ENCODE measurements at places on chromosomes 7 and 10. TPM values are rescaled to one million over a fixed set of nuclear protein-coding genes. Genes with fewer than 3 reads are reported as not detected.

The CALCR gene
- not detected for total RNA-seq

DNA sequence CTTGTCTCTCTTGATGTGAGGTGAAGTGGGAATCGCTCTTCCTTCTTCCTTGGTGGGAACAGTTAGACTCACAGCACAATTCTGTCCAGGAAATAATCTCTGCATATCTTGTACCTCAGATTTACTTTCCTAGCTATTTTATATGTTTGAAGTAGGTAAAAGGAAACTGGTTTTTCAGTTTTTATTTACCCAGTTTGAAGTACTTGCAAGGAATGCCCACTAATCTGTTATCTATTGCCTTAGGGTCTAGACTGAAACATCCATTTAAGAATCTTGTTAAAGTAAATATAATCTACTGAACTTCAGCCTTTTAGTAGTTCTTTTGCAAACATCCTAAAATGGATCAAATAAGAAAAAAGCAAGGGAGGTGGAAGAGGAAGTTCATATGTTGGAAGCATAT lies 229.8 kb downstream of the KCND2 start:
- no peaks in the 10 kb centered on the region for H3K4me1 ChIP-seq
- H3K27ac ChIP-seq, result no peak overlapping the region
- H3K27me3 ChIP-seq, result no peaks in the 10 kb centered on the region
- H3K36me3 ChIP-seq, result no peaks in the 10 kb centered on the region

The TEX47 gene
- total RNA-seq, result not detected

GRCh38 chr10:49602380-49603023 lies 7.6 kb upstream of the SLC18A3 start:
- DNase-seq, result peak; percentile 16
- H3K27ac ChIP-seq, result no peak overlapping the region
- no peaks in the 10 kb centered on the region for H3K36me3 ChIP-seq
- no peak overlapping the region for H3K4me3 ChIP-seq
- H3K27me3 ChIP-seq, result peaks cover 25% of the 10 kb centered on the region
- no peaks in the 10 kb centered on the region for H3K4me1 ChIP-seq

GRCh38 chr7:75995052-75995471 lies 667 bp upstream of the TMEM120A start:
- peak overlapping the region; percentile 99 for H3K4me3 ChIP-seq
- no peak for DNase-seq
- H3K4me1 ChIP-seq, result peaks cover 13% of the 10 kb centered on the region
- H3K36me3 ChIP-seq, result no peaks in the 10 kb centered on the region

The GDF2 gene
- total RNA-seq, result not detected

The GRM3 gene
- total RNA-seq, result not detected

The POLR1F gene
- total RNA-seq, result 11.5 TPM

DNA sequence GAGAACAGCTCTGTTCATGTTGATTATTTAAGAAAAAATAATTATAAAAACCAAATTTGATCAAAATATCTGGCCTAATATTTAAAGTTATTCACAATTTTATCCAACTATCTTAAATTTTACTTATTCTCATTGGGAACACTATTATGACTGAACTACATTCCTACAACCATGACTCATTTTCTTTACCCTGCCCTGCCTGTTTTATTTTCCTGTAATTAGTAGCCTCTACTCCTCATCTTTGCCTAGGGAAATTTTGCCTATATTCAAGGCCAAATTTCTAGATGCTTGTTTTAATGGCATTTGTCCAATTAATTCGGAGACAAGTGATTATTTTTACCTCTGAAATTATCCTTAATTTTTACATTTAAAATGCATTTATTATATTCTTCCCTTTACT lies 289.7 kb upstream of the TMEM229A start:
- H3K4me3 ChIP-seq, result no peak overlapping the region
- no peaks in the 10 kb centered on the region for H3K4me1 ChIP-seq
- no peaks in the 10 kb centered on the region for H3K27me3 ChIP-seq
- H3K36me3 ChIP-seq, result no peaks in the 10 kb centered on the region
- no peak overlapping the region for H3K27ac ChIP-seq
- no peak for DNase-seq

DNA sequence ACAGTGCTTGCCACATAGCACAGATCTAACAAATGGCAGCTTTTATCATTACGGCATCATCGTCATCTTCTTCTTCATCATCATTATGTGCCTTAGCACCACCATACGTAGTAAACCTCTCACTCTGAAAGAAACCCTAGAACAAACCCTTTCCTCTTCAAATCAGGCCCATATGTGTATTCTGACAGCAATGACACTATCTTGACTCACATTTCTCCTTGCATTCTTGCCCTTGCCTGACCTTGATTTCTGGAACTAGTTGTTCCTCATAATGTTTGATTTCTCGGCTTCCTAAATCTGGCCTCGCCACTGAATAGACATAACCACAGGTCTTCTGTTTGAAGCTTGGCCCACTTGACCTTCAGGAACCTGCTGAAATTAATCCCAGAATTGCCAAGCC lies 115.3 kb downstream of the DGKI start:
- H3K4me1 ChIP-seq, result no peaks in the 10 kb centered on the region
- H3K27ac ChIP-seq, result no peak overlapping the region
- DNase-seq, result no peak
- no peaks in the 10 kb centered on the region for H3K27me3 ChIP-seq

GRCh38 chr7:95454438-95455045 lies 19.7 kb upstream of the PON2 start:
- no peaks in the 10 kb centered on the region for H3K4me1 ChIP-seq
- no peaks in the 10 kb centered on the region for H3K36me3 ChIP-seq
- no peak overlapping the region for H3K4me3 ChIP-seq
- DNase-seq, result no peak
- H3K27ac ChIP-seq, result no peak overlapping the region

- no peak overlapping the region for H3K4me3 ChIP-seq
- peaks cover 48% of the 10 kb centered on the region for H3K27me3 ChIP-seq
- H3K36me3 ChIP-seq, result no peaks in the 10 kb centered on the region
- no peak overlapping the region for H3K27ac ChIP-seq
- no peaks in the 10 kb centered on the region for H3K4me1 ChIP-seq
These were observed 66.5 kb downstream of the UNCX start for GRCh38 chr7:1298931-1299885.

DNA sequence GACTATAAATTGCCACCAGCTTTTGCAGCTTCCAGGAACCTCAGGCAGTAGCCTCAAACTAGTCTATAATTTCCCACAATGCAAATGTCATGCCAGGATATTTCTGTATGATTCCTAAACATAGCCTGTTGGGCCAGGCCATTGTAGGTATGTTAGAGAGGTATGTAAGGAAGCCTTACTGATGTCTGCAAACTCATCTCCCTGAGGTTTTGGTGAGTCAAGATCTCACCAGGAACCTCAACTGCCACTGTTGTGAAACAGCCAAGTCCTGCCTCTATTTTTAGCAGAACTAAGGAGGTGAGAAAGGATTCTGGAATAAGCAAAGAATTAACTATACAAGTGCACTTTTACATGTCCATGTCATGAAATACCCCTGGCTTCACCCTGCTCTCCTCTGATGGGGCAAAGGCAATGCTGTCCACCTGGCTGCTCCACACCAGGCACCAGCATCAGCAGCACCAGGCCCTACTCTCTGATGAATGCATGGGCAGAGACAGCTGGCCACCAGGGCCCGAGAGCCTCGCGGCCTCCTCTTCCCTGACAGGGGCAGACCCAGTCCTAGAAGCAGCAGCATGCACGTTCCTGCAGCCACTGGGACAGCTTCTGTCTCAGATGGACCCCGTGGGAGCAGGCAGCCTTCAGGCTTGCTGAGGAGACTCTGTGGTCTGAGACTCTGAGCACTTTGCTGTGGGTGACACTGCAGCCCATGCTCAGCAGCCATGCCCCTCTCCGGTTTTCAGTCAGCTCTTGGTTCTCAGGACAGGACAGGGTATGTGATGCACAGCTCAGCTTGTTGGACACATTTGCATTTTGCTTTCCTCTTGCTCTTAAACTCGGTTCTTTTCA lies 147.3 kb downstream of the ZMYND11 start:
- no peak for DNase-seq
- no peaks in the 10 kb centered on the region for H3K27me3 ChIP-seq
- H3K36me3 ChIP-seq, result peaks cover 45% of the 10 kb centered on the region
- H3K27ac ChIP-seq, result no peak overlapping the region
- no peaks in the 10 kb centered on the region for H3K4me1 ChIP-seq

The PNLIPRP2 gene
- not detected for total RNA-seq

The RAB11FIP2 gene
- total RNA-seq, result 27.6 TPM

The CPN1 gene
- total RNA-seq, result not detected

The PON3 gene
- 36.4 TPM for total RNA-seq

DNA sequence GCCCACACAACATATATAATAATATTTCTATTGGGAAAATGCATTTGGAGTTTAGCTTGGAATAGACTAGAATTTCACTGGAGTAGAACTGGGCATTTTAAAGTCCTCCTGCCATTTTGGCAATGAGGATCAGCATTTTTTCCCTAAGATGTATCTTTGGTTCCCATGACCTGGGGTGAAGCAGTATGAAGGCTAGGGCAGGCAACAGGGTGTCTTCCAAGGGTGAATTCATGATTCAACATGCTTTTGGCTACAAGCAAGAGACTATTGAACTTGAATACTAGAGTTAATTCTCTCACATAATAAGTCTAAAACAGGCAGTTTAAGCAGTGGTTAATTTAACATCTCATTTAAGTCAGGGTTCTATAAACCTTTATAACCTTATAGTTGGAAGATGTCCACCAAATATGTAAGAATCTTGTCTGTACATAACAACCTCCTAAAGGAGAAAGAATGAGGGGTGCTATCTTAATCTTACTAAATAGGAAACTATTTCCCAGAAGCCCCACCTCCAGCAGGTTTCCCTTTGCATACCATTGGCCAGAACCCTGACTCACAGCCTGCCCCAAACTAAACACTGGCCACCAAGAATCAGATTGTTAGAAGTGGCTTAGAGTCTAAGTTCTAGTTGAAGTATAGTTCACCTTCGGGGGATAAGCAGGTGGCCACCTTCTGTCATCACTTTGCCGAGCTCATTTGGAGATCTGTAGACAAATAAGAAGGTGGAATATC lies 96.0 kb upstream of the PRPS1L1 start:
- no peaks in the 10 kb centered on the region for H3K36me3 ChIP-seq
- H3K27ac ChIP-seq, result no peak overlapping the region
- no peak for DNase-seq

DNA sequence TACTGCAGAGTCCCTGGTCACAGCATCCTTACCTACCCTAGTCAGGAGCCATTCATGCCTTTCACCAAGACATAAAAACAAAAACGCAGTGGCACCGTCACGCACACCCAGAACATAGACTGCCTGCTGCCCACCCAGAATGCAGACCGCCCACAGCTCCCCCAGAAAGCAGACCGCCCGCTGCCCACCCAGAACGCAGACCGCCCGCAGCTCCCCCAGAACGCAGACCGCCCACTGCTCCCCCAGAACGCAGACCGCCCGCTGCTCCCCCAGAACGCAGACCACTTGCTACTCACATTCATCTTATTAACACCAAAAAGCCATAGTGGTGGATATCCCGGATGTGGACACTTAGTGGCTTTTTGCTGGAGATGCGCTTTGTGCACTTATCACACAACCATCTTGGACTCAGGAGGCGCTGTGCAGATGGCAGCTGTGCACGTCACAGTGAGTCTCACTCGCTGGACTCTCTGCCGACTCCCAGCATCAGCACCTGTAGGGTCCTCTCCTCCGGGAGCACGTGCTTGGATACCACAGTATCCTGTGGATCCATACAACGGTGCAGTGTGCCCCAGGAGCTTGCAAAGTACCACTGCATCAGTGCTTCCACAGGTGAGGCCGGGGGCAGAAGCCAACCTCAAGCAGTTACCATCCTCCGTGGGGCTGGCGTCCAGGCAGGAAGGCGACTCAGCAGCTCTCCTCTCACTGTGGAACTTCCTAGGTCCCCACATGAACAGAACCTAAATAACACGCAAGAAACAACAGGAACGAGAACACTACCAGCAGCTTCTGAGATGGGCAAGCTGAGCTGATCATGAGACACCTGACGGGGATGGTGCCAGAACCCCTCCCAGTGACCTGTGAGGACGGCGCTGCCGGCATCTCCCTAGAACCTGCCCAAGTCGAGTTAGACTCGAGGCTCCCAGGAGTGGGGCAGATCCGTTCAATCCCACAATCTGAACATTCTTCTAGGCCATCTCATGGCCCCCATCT lies 161.0 kb downstream of the DIP2C start:
- no peaks in the 10 kb centered on the region for H3K36me3 ChIP-seq
- no peaks in the 10 kb centered on the region for H3K27me3 ChIP-seq
- H3K4me3 ChIP-seq, result no peak overlapping the region
- DNase-seq, result peak; percentile 42
- H3K27ac ChIP-seq, result no peak overlapping the region
- H3K4me1 ChIP-seq, result no peaks in the 10 kb centered on the region

- no peak for DNase-seq
- H3K36me3 ChIP-seq, result no peaks in the 10 kb centered on the region
- H3K4me1 ChIP-seq, result no peaks in the 10 kb centered on the region
- H3K27me3 ChIP-seq, result no peaks in the 10 kb centered on the region
These were observed 963.7 kb downstream of the REEP3 start for GRCh38 chr10:64484811-64485330.

GRCh38 chr7:131222171-131222570 lies 105.5 kb upstream of the MKLN1 start:
- H3K4me3 ChIP-seq, result no peak overlapping the region
- peaks cover 10% of the 10 kb centered on the region for H3K4me1 ChIP-seq
- H3K27ac ChIP-seq, result no peak overlapping the region

- H3K36me3 ChIP-seq, result no peaks in the 10 kb centered on the region
- DNase-seq, result no peak
- peaks cover 33% of the 10 kb centered on the region for H3K4me1 ChIP-seq
- peak overlapping the region; percentile 63 for H3K27ac ChIP-seq
- no peak overlapping the region for H3K4me3 ChIP-seq
These were observed 31.8 kb downstream of the GSTO2 start for GRCh38 chr10:104300736-104301292.

All from upper lobe of right lung (tissue), 1 donor.